A549 treated with dexamethasone at 1 μM for 4 hours (cell line): ENCODE measurements at places on chromosomes 1 and 21. TPM values are rescaled to one million over a fixed set of nuclear protein-coding genes. Genes with fewer than 3 reads are reported as not detected.

LRRC7 gene
- total RNA-seq = not detected in 5 replicates

KCNE2 gene
- total RNA-seq = not detected in 5 replicates

OR6K3 gene
- not detected in 5 replicates for total RNA-seq

KIF2C gene
- 31.9 to 38.9 TPM (median 36.7 TPM) in 5 replicates for total RNA-seq

VTCN1 gene
- 0.04 to 0.07 TPM (median 0.05 TPM) in 4 of 5 replicates, not detected in the other for total RNA-seq

PLEKHN1 gene
- total RNA-seq = 2.3 to 5.0 TPM (median 4.3 TPM) in 5 replicates

ZNF672 gene
- 13.6 to 19.5 TPM (median 17.6 TPM) in 5 replicates for total RNA-seq

SYTL1 gene
- total RNA-seq = 0.10 to 0.73 TPM (median 0.45 TPM) in 5 replicates
